ENCODE measurements at places on chromosomes 16 and 17.

DNA sequence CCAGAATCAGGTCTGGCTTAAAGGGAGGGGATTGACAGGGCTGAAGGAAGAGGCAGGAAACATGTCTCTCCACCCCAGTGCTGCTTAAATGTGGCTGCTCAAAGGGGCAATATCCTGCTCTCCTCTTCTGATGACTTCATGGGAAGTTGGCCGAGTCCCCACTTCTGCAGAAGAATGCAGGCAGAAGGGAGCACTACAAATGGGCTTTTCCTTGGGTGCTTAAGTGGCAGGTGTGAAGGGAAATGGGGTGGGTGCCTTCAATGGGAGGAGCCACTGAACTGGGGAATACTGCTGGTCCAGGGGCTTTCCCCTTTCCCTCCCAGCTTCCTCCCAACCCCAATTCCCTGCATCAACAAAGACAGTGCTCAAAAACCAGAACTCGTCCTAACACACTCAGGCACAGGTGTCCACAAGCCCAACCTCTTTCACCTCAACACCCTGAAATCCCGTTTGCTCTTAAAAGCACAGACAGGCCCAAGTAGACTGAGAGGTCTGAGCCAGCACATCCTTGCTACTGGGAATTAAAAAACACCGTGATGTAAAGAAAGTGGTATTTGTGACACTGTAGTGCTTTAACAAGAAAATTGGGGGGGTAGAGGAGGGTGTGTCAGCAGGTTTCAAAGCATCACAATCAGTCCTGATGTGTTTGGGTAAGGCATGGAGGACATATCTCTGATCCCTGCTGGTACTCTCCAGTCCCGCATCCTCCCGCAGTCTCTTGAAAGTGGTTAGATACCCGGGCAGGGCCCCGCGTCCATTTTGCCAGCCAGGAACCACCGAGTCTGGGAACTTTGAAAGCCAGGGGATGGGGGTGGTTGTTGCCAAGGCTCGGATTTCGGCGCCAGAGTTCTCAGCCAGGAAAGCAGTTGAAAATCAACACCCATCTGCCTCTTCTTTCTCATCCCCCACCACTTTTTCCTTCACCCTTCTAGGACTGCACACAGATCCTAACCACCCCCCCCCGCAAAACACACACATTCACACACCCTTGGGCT is 1.6 kb downstream of the CA10 start:
- peaks cover 27% of the 10 kb centered on the region for H3K27me3 ChIP-seq
- H3K27ac ChIP-seq = no peak overlapping the region
- H3K4me1 ChIP-seq = peaks cover 16% of the 10 kb centered on the region
- no peak overlapping the region for H3K4me3 ChIP-seq
- no peaks in the 10 kb centered on the region for H3K36me3 ChIP-seq

DNA sequence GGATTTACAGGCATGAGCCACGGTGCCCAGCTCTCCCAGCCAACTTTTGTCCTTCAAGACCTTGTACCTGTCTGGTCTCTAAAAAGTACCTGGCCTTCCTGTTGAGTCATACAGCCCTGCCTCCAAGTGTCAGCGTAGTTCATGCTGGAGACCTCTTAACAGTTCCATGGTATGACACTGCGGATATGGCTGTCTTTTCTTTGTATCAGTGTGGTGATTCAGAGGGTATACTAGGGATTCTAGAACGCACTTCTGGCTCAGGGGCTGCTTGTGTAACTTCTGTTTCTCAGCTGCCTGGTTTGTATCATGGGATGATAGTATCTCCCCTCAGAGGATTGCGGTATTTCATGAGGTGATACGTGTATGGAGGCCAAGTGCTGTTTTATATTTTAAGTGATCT is 2.0 kb upstream of the TMEM11 start:
- H3K36me3 ChIP-seq = no peaks in the 10 kb centered on the region
- DNase-seq = no peak
- no peak overlapping the region for H3K27ac ChIP-seq
- no peaks in the 10 kb centered on the region for H3K27me3 ChIP-seq
- H3K4me3 ChIP-seq = no peak overlapping the region

DNA sequence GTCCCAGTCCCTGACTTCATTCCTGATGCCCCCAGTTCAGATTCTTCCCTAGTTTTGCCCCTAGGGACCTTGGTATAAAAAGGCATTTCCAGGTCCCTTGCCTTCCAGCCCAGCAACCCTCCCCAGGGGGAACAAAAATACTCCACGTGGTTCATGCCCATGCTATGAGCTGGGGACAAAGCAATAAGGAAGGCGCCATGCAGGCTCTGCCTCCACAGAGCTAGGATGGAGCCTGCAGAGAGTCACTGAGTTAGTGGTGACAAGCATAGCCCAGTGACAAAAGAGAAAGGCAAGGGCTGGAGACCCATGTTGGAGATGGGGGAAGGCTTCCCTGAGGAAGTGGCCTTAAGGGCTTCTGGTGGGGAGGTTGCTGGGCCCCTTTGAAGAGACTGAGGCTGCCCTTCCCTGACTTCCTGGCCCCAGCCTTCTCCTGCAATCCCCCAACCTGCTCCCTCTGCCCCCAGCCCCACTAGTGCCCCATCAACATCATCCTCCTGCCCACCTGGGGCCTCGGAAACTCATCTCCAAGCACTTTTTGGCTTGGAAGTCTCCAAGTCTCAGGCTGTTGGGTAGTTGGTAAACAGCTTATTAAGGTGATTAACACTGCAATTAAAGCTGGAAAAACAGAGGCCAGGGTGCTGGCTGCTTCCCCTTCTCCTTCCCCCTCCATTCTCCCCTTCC is 9.6 kb downstream of the DLX3 start:
- peaks cover 8% of the 10 kb centered on the region for H3K27me3 ChIP-seq
- no peak overlapping the region for H3K27ac ChIP-seq
- no peak for DNase-seq
- H3K36me3 ChIP-seq = no peaks in the 10 kb centered on the region
- H3K4me3 ChIP-seq = no peak overlapping the region

- H3K4me1 ChIP-seq = peaks cover 21% of the 10 kb centered on the region
- H3K27ac ChIP-seq = no peak overlapping the region
- H3K36me3 ChIP-seq = no peaks in the 10 kb centered on the region
- H3K4me3 ChIP-seq = no peak overlapping the region
- DNase-seq = no peak
Observed at GRCh38 chr17:80447790-80448189, 28.6 kb downstream of the NPTX1 start.

- no peak overlapping the region for H3K27ac ChIP-seq
- peaks cover 23% of the 10 kb centered on the region for H3K4me1 ChIP-seq
- H3K27me3 ChIP-seq = no peaks in the 10 kb centered on the region
Observed at GRCh38 chr17:35245196-35245486, 2.3 kb downstream of the SLFN5 start.

DNA sequence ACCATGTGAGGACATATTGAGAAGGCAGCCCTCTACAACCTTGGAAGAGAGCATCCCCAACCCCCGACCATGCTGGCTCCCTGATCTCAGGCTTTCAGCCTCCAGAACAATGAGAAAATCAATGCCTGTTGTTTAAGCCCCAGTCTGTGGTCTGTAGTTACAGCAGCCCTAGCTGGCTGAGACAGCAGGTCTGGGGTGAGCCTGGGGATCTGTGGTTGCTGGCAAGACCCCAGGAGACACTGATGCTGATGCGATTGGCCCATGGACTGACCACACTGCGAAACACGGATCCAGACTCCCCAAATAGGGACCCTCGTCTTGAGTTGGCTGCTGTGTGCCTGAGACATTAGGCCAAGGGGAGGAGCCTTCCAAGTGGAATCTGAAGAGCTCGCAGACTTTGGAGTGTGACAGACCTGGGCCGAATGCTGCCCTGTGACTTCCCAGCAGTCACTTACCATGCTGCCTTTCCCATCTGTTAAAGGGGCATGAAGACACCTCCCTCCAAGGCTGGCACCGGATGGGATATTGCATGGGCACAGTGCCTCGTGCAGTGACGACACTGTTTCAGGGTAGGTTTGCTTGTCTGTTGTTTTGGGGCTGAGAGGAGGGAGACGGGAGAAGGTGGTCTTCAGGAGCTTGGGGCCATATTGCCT is 147.8 kb upstream of the RPL38 start:
- no peak for DNase-seq
- no peak overlapping the region for H3K27ac ChIP-seq
- H3K36me3 ChIP-seq = no peaks in the 10 kb centered on the region
- no peaks in the 10 kb centered on the region for H3K4me1 ChIP-seq

DNA sequence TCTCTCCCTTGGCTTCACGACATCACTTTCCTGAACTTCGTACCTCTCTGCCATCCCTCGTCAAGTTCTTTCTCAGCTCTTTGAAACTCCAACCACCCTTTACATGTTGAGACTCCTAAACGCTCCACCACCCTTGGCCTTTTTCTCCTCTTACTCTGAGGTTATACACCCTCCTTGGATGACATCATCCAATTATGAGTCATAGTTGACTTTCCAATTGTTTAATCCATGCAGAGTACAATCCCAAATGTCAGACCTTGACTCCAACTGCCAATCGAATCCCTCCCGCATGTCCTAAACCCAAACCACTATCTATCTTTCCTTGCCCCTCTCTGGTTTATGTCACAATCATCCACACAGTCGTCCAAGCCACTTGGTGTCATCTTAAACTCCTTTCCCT is 18.4 kb upstream of the C16orf82 start:
- no peaks in the 10 kb centered on the region for H3K27me3 ChIP-seq
- no peak for DNase-seq
- H3K36me3 ChIP-seq = no peaks in the 10 kb centered on the region
- H3K27ac ChIP-seq = no peak overlapping the region
- no peaks in the 10 kb centered on the region for H3K4me1 ChIP-seq

DNA sequence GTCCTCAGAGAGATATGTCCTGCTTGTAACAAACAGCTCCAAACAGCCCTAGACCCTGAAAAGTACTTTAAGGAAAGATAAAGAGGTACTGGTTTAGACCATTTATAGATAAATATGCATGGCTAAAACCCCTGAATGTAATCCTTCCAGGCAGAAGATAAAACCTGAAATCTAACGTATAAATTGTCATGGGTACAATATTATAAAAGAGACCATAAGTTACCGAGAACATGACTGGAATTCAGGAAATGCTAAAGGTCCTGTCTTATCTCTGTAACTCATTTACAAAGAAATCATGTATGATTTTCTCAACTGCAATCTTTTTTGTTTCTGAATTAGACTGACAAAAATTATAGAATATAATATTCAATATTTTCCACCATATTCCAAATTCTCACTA is 9.2 kb upstream of the KANSL1 start:
- no peak for DNase-seq
- no peaks in the 10 kb centered on the region for H3K27me3 ChIP-seq
- H3K36me3 ChIP-seq = no peaks in the 10 kb centered on the region
- H3K4me1 ChIP-seq = peaks cover 46% of the 10 kb centered on the region

- H3K27me3 ChIP-seq = no peaks in the 10 kb centered on the region
- H3K36me3 ChIP-seq = no peaks in the 10 kb centered on the region
- H3K4me3 ChIP-seq = no peak overlapping the region
- no peak for DNase-seq
Observed at GRCh38 chr17:50465171-50465570, 3.5 kb downstream of the CHAD start.

DNA sequence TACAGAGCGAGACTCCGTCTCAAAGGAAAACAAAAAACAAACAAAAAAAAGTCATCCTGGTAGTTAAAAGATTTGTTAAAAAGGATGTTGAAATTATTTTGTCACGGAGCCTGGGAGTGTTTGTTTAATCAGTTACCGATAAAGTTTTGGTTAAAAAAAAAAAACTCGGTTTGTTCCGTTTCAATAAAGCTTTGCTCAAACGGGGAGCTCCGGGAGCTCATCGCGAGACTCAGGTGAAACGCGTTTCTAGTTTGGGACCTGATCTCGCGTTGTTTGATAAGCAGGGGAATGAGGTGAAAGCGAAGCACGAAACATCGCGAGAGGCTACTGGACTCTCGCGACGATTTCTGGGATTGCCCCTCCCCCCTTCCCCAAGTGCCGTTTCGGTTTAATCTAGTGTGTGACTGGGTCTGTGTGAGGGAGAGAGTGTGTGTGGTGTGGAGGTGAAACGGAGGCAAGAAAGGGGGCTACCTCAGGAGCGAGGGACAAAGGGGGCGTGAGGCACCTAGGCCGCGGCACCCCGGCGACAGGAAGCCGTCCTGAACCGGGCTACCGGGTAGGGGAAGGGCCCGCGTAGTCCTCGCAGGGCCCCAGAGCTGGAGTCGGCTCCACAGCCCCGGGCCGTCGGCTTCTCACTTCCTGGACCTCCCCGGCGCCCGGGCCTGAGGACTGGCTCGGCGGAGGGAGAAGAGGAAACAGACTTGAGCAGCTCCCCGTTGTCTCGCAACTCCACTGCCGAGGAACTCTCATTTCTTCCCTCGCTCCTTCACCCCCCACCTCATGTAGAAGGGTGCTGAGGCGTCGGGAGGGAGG is at the start of gene CDK12:
Gene CDK12 (plus strand): TSS at position 374 of the 813 bp plus-strand sequence. CDS start 586 bp downstream, outside the sequence.
- H3K36me3 ChIP-seq = no peaks in the 10 kb centered on the region
- peaks cover 30% of the 10 kb centered on the region for H3K4me1 ChIP-seq
- H3K27ac ChIP-seq = peak within 1 kb of the TSS; percentile 89
- peak within 1 kb of the TSS; percentile 78 for H3K4me3 ChIP-seq
- DNase-seq = peak; percentile 98
- no peaks in the 10 kb centered on the region for H3K27me3 ChIP-seq

- no peak overlapping the region for H3K27ac ChIP-seq
- no peaks in the 10 kb centered on the region for H3K27me3 ChIP-seq
- no peak overlapping the region for H3K4me3 ChIP-seq
- peaks cover 4% of the 10 kb centered on the region for H3K4me1 ChIP-seq
- H3K36me3 ChIP-seq = no peaks in the 10 kb centered on the region
- DNase-seq = peak; percentile 37
Observed at GRCh38 chr17:78960928-78961327, 18.8 kb downstream of the LGALS3BP start.

- peak overlapping the region; percentile 54 for H3K27ac ChIP-seq
- peaks cover 18% of the 10 kb centered on the region for H3K4me1 ChIP-seq
- H3K36me3 ChIP-seq = no peaks in the 10 kb centered on the region
Observed at GRCh38 chr16:50665128-50665878, 15.8 kb downstream of the SNX20 start.

GRCh38 chr17:8755590-8756255 is 2.6 kb downstream of the SPDYE4 start:
- H3K36me3 ChIP-seq = no peaks in the 10 kb centered on the region
- no peaks in the 10 kb centered on the region for H3K27me3 ChIP-seq
- H3K27ac ChIP-seq = no peak overlapping the region

GRCh38 chr17:58202859-58203258 is 10.3 kb downstream of the EPX start:
- no peaks in the 10 kb centered on the region for H3K4me1 ChIP-seq
- H3K27me3 ChIP-seq = no peaks in the 10 kb centered on the region
- no peak for DNase-seq

DNA sequence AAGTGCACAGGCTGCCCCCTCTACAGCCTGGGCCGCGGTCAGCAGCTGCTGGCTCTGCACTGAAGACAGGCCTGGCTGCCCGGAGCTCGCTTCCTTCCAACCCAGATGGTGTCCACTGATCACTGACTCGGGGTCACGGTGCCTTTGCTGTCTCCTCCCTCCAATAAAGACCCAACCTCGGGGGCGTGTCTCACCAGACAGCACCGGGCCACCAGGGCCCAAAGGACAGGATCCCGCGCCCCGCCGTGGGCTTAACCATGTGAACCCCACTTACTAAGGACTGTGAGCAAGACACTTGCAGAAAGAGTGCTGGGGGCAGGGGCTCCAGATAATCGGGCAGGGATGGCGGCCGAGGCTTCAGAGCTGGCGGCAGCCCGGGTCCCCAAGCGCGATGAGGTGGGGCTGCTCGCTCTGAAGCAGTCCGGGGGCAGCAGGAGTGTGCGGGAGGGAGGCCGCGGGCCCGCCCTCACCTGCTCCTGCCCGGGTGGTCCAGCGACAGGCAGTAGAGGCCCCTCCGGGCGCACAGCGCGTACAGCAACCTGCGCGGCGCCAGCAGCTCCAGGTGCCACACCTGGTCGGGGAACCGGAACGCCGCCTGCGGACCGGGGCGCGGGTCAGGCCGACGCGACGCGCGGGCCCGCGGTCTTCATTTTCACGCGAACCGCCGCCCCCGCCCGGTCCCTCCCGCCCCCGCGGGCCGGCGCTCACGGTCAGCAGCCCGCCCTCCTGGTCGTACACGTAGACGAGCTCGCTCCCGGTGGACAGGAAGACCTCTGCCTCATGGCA is 502 bp downstream of the FAAP100 start:
- no peaks in the 10 kb centered on the region for H3K27me3 ChIP-seq
- H3K4me1 ChIP-seq = peaks cover 35% of the 10 kb centered on the region

Data from body of pancreas (tissue), 4 donors.